Heart left ventricle (tissue), 16 donors: ENCODE measurements at places on chromosomes 7 and 10. TPM values are rescaled to one million over a fixed set of nuclear protein-coding genes. Genes with fewer than 3 reads are reported as not detected.

DNA sequence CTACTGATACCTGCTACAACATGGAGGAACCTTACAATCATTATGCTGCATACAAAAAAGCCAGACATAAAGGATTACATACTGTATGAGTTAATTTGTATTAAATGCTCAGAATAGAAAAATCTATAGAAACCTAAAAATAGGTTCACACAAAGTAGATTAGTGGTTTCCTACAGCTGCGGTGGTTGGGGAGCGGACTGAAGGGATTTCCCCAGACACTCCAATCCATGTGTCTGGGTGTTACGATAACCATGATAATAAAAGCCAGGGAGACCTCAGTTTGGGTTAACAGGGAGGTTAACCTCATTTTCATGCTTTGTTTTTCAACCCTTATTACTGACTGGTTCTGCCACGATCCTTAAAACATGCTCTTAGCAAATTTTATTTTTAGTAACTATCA, 355.9 kb downstream of the KCNMA1 start:
- no peak for DNase-seq

The CYP3A7 gene
- polyA plus RNA-seq: not detected

DNA sequence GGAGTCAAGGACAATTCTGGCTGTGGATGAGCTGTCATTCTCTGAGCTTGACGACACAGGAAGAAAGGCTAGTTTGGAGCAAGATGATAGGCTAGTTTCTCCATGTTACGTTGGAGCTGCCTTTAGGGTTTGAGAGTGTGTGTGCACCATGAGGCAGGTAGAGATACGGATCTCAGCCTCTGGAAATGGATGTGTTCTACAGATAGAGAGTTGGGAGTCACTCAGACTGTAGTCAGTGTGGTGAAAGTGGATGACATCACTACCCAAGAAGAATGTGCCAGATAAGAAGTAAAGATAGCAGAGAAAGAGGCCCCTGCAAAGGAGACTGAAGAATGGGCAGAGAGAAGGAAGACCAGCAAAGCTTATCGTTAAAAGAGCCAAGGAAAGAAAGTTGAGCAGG, 42.4 kb downstream of the PNLIPRP3 start:
- DNase-seq: no peak

The SHTN1 gene
- polyA plus RNA-seq: 1.2 TPM

- DNase-seq: no peak
Measured at GRCh38 chr10:80412486-80412885, 4.1 kb downstream of the PRXL2A start.

- no peak for DNase-seq
Measured at GRCh38 chr10:77428691-77429395, 208.8 kb downstream of the KCNMA1 start.

GRCh38 chr10:61847087-61847486, 54.4 kb upstream of the ARID5B start:
- no peak for DNase-seq

- no peak for DNase-seq
Measured at GRCh38 chr7:30976381-30976780, 12.6 kb downstream of the GHRHR start.
